Fibroblast of skin of scalp (primary cell): ENCODE measurements at places on chromosomes 13 and 19.

- no peak for DNase-seq
Measured at GRCh38 chr13:94384231-94384905, 95.1 kb downstream of the DCT start.

DNA sequence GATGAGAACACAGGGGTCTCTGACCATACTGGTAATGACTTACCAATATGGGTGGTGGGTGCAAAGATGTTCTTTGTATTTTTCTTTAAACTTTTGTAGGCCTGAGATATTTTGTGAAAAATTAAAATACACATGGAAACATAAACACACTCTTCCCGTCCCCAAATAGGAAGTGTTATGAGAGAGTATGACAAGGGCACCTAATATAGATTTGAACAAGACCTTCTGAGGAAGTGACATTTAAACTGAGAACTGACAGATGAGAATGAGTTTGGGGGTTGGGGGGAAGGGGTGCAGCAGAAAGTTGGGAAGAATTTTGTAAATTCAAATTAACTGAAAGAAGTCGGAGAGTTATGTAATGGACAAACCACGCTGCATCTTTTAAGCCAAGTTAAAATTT, 224.2 kb downstream of the RGCC start:
- DNase-seq: no peak

GRCh38 chr13:114112826-114113322, 19.5 kb downstream of the RASA3 start:
- DNase-seq: no peak

GRCh38 chr19:10269333-10270179, 1.4 kb upstream of the ICAM1 start:
- DNase-seq: peak; percentile 70

DNA sequence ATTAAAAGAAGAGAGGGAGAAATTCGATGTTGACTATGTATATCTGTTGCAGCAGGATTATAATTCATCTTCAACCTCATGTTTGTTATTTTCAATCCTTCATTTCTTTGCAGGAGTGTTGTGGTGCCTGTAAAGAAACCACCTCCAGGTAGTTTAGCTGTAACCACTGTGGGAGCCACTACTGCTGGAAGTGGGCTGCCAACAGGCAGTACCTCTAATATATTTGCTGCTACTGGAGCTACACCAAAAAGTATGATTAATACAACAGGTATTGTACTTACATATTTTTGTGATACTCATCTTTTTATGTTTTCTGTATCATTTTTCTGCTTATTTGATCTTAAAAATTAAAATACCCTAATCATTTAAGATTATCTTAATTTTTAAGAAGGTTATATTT, 266.5 kb downstream of the NBEA start:
- peak; percentile 1 for DNase-seq

GRCh38 chr13:35812736-35813135, 318.4 kb downstream of the DCLK1 start:
- DNase-seq: no peak

- DNase-seq: no peak
Measured at GRCh38 chr13:38954291-38954690, 36.3 kb downstream of the STOML3 start.

DNA sequence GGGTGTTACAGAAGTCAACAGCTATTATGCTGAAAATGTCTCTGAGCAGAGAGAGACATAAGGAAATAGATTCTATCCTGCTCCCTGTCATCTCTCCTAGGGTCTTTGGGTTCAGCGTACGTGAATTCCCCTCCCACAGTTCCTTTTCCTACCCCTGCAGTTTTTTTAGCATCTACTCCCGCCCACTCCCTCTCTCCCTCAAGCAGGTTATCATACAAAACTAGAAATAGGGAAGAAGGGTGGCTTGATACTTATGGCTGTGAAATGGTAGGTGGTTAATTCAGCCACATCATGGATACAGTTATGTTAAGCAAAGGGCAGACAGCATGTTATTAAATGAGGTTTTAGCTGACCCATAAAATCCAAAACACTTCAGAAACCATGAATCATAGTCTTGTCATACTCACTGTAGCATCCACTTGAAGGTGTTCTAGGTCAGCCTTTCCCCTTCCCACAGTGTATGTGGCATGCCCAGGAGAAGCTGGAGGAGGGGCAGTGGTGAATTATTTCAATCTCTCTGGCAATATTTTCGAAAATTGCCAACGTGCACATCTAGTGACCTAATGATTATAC, 236.8 kb upstream of the SERP2 start:
- DNase-seq: no peak

DNA sequence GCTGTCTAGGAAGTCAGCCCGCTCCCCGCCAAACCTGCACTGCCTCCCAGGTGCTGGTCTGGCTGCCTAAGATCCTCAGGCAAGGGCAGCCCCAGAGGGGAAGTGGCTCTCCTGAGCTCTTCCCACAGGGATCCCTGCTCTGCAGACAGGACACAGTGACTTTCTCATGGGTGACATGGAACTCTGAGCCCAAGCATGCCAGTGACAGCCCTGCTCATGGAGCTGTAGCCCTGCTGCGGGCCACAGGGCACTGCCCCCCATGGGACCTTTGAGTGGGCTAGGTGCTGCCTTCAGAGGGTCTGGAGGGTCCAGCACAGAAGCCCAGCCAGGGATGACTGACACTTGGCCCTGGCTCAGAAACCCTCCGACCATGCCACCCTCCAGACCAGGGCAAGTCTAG, 109.1 kb downstream of the TUBA3C start:
- no peak for DNase-seq

GRCh38 chr19:41376241-41376997, at the start of gene TMEM91:
TSS of gene TMEM91 (plus strand) at chr19:41376533. CDS start at chr19:41378310, 1,777 bp downstream.
- no peak for DNase-seq

GRCh38 chr13:40452038-40452666, 214.3 kb downstream of the FOXO1 start:
- DNase-seq: no peak

DNA sequence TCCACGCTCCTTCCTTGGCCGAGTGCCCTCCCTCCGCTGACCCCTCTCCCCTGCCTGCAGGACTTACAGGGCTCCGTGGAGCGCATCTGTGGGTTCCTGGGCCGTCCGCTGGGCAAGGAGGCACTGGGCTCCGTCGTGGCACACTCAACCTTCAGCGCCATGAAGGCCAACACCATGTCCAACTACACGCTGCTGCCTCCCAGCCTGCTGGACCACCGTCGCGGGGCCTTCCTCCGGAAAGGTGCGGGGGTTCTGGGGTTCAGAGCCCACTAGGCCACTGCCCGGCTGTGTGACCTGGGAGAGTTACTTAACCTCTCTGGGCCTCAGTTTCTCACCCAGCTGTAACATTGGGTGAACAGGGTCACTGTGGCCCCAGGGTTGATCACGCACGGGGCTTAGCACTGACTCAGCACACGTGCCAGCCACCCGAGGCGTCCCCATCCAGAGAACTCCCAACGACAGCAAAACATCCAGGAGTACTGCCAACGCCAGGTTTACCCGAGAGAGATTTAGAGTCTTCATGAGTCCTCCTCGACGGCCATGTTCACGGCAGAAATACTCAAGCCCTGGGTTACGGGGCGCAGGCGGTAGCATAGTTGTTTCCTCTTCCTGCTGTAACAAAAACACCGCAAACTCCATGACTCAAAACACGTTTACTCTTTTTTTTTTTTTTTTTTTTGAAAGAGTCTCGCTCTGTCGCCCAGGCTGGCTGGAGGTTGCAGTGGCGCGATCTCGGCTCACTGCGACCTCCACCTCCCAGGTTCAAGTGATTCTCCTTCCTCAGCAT, 9.7 kb upstream of the SPACA4 start:
- no peak for DNase-seq

DNA sequence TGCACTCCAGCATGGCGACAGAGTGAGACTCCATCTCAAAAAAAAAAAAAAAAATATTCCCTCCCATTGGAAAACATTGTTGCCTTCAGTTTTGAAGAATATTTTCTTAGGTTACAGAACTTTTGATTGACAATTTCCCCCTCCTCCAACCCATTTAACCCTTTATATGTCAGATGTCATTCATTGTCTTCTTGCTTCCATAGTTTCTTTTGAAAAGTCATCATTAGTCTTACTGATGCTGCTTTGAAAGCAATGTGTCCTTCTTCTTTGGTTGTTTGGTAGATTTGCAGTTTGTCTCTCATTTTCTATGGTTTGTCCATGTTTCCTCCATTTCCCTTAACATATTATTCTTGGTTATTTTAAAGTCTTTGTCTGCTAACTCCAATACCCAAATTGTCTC, 25.4 kb downstream of the ZNF558 start:
- no peak for DNase-seq

DNA sequence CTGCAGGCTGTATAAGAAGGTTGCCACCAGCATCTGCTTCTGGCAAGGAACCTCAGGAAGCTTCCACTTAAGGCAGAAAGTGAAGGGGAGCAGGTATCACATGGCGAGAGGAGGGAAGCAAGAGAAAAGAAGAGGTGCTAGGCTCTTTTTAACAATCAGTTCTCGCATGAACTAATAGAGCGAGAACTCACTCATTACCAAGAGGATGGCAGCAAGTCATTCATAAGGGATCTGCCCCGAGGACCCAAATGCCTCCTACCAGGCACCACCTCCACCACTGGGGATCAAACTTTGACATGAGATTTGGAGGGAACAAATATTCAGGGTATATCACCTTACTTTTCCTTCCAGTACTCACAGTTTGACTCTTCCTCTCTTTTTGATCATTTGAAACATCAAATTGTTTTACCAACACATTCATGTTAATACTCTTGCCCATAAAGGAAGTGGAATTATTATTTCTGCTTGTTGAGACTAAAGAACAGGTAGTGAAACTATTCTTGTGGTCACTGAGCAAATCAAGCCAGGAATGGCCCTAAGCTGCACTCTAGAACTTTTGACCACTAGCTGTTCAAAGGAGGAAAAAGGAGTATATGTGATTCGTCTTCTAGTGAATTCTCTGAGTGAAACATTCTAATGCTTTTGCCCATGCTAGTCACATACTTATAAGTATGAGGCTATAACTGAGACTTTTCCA, 45.0 kb downstream of the LACC1 start:
- no peak for DNase-seq

DNA sequence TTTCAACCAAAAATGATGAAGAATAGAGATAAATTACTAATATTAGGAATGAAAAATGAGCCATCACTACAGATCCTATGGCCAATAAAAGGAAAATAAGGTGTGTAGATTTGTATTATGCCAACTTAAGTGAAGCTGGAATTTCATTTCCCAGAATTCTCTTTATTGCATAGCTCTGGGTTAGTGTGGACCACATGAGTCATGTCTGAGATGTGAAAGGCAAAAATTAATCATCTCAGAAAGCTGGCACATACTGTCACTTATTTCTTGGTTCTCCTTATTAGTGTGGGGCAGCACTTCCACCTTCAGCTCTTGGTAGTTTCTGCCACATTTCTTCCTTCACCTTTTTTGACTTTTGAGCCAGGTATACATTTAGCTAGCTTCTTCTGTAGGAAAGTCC, 82.6 kb downstream of the KATNAL1 start:
- peak; percentile 35 for DNase-seq

DNA sequence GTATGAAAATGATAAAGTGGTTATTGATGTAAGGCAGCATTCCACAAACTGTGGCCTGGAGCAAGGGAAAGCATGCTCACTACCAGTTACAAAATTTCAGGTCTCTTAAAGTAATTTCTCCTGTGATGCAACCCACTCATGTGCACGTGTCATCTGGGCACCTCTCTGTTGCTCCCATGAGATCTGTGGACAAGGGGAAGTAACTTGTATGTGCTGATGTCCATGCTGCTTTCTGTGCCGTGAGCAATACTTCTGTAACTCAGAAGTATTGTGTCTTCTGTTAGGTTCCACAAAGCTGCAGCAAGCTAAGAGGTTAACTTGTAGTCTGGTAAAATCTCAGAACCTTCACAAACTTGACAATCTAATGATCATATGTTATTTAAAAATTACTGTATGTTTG, 930.0 kb upstream of the SLITRK6 start:
- DNase-seq: no peak

DNA sequence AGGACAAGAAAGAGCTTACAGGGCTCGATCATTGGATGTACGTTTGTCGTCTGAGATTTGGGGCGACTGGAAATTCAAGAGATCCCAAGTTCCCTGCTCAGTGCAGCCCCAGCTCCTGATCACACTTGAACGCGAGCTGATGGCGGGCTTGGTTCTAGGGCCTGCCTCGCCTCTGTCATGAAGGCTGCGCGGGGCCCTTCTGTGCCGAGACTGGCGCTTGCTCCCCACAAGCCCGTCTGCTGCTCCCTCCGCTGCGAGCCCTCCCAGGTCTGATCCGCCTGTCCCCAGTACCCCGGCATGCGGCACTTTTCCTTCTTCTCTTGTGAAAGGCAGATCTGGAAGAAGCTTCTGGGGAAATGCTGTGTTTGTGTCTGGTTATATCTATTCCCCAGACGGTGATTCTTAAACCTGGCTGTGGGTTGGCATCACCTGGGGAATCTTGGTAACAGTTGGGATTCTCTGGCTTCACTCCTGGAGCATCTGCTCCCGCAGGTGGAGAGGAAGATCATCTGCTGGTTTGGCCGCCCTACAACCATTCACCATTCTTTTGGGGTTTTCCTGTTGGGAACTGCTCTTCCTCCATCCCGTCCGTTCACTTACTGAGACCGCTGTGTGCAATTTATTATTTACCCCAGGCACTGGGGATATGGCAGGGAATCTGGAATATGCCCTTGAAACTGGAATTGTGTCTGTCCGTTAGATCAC, 43.6 kb downstream of the SIPA1L3 start:
- no peak for DNase-seq

- peak; percentile 14 for DNase-seq
Measured at GRCh38 chr19:7211191-7211951, 82.8 kb downstream of the INSR start.

DNA sequence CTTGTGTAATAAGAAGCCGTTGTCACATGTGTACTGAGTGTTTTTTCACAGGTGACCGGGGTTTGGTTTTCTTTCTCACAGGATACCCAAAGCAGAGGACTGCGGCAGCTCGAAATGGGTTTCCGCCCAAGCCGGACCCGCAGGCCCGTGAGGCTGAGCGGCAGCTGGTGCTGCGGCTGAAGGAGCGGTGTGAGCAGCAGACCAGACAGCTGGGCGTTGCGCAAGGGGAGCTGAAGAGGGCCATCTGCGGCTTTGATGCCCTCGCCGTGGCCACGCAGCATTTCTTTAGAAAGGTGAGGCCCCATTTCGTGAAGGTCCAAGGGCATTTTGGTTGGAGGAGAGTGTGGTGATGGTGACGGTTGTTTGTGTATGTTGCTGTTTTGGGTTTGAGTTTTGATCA, 236.3 kb downstream of the SLC7A1 start:
- no peak for DNase-seq

- DNase-seq: peak; percentile 99
Measured at GRCh38 chr13:110396913-110397381, 89.9 kb downstream of the COL4A2 start.

- DNase-seq: no peak
Measured at GRCh38 chr13:52830946-52831345, 17.5 kb downstream of the PCDH8 start.

DNA sequence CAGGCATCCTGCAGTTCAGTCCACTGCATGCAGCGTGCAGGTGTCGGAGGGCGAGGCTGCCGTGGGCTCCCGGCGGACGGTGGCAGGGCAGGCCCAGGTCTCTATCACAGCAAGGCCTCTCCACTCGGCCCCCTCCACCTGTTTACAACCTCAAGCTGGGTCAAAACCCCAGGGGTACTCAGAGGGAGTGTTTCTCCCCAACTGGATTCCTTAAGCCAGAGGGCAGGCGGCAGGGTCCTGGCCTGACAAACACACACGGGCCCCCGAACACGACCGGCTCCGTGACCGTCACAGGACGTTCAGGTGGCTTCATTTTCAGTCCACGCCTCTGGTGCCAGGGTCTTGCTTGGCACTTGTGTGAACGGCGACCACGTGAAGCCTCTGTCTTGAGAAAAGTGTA, 23.5 kb downstream of the RASA3 start:
- no peak for DNase-seq

- DNase-seq: peak; percentile 81
Measured at GRCh38 chr13:93249364-93250306, 23.0 kb downstream of the GPC6 start.

GRCh38 chr13:69641773-69642172, 465.9 kb upstream of the ATXN8OS start:
- DNase-seq: no peak
